ENCODE measurements at places on chromosomes 7 and 10.

DNA sequence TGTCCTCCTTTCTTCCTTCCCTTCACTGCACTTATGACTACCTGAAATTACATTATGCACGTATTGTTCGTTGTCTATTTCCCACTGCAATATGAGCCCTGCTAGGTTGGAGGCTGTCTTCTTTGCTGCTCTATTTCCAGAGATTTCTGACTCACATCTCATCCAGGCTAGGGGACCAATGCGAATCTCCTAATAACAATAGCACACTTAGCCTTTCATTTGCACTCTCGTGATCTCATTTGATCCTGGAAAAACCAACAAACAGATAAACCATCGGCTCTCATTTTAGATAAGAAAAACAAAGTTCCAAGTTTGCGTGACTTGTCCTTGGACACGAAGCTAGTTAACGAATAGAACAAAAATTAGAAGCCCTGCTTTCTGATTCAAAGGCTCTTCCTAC lies 1.4 kb downstream of the ZNF438 start:
- no peak for DNase-seq

GRCh38 chr10:15603446-15604011 lies 116.2 kb downstream of the ITGA8 start:
- no peak for DNase-seq

GRCh38 chr10:119441151-119441821 lies 101.2 kb downstream of the RGS10 start:
- no peak for DNase-seq

GRCh38 chr7:4042402-4043045 lies 639.6 kb upstream of the FOXK1 start:
- no peak for DNase-seq

GRCh38 chr7:128005117-128005516 lies 26.1 kb downstream of the LRRC4 start:
- no peak for DNase-seq

DNA sequence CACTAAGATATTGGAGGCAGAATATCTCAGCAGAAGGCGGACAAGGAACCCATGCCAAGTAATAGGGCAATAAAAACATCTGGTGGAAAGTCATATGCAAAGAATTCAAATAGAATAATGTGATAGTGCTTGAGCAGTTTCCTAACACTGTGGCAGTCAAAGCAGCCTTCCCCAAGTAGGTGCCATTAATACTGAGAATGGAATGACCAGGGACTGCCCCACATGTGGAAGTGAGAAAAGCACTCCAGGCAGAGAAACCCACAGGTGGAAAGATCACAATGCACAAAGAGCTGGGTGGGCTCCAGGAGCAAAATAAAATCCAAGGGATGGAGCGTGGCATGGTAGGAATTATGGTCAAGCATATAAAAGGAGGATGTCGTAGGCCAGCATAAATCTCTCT lies 64.4 kb upstream of the NME8 start:
- no peak for DNase-seq

DNA sequence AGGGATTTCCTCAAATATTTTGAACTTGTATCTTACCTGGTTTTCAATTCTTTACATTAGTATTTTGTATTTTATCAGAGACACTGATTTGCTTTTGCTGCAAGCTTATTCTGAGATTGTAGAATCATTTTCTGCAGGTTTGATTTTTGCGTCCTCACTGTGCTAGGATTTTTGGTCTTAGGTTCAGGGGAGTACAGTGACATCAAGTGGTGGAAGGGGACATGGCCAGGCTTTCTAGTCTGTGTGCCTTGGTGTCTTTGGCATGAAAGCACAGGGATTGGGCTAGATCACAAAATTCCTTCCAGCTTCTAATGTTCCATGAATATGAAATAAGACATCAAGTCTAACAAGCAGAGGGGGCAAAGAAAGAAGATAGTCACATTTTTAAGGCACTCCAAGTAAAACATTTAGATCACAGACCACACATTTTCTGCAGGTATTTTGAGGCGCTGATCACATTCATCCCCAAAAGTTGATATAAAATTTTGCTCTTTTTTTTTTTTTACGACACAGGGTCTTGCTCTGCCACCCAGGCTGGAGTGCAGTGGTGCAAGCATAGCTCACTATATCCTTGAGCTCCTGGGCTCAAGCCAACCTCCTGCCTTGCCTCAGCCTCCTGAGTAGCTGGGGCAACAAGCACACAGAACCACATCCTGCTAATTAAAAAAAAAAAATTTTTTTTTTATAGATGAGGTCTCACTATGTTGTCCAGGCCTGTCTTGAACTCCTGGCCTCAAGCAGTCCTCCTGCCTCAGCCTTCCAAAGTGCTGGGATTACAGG lies 124.4 kb downstream of the PON1 start:
- no peak for DNase-seq

- no peak for DNase-seq
These were observed 1.7 kb upstream of the ZNF853 start for GRCh38 chr7:6613706-6614105.

- no peak for DNase-seq
These were observed 59.6 kb downstream of the PKD1L1 start for GRCh38 chr7:47888371-47889265.

- no peak for DNase-seq
These were observed 8.6 kb upstream of the RFC2 start for GRCh38 chr7:74262639-74263398.

DNA sequence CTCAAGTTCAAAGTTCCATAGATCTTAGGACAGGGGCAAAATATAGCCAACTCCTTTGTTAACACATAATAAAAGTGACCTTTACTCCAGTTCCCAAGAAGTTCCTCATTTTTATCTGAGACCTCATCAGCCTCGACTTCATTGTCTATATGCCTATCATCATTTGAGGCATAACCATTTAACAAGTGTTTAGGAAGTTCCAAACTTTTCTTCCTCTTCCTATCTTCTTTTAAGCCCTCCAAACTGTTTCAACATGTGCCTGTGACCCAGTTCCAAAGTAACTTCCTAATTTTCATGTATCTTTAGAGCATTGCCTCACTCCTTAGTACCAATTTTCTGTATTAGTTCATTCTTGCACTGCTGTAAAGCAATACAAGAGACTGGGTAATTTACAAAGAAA lies 569.1 kb downstream of the ANKRD7 start:
- no peak for DNase-seq

GRCh38 chr7:110386006-110386405 lies 704.9 kb upstream of the LRRN3 start:
- DNase-seq: no peak

DNA sequence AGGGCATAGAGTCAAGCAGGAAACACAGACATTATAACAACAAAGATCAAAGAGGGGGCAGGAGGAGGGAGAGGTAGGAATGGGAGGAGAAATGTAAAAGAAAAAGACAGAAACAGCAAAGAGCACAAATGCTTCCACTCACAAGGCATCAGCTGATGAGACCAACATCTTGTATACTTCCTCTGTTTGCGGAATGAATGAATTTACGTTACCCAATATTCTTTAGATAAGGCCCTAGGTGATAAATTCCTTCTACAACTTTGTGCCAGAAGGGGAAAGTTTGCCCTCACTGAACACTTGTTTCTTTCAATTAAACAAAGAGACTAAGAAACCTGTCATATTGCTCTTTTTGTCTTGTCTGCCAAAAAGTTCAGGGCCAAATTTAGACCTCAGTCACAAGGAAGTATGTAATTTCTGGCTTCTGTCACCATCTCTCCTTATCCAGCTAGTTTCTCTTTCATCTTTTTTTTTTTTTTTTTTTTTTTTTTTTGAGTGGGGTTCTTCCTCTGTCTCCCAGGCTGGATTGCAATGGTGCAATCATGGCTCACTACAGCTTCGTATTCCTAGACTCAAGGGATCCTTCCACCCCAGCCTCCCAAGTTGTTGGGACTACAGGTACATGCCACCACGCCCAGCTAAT lies 116.4 kb upstream of the NANOS1 start:
- DNase-seq: no peak

GRCh38 chr10:79046741-79047583 lies 21.8 kb upstream of the ZMIZ1 start:
- no peak for DNase-seq

DNA sequence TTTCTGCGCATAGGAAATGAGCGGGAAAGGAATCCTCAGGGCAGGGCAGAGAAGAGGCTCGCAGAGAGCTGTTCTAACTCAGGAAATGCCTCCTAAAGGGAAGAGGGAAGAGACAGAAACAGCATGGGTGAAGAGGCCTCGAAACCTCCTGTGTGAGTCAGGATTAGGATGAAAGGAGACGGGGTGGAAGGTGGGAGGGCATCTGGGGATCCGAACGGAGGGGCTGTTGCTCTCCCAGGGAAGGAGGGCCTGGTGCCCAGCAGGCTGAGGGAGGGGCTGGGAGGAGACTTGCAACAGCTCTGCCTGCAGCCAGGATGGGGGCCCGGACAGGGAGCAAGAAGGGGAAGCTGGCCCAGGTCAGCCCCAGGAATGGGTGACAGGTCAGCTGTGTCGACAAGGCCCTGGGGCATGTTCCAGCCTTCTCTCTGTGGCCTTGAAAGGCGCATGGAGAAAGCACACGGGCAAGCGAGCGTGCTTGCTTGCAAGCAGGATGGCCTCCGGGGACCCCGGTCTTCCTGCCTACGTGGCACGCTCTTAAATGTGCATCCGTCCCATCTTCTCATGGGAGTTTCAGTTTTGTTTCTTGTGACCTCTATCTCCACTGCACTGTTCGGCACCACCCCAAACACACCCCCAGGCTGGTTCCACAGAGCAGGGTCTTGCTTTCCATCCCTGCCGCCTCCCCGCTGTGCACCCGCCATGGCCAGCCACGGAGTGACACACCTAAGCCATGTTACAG lies 63.5 kb downstream of the HIPK2 start:
- no peak for DNase-seq

- DNase-seq: no peak
These were observed 15.8 kb upstream of the CAMK1D start for GRCh38 chr10:12333380-12334185.

DNA sequence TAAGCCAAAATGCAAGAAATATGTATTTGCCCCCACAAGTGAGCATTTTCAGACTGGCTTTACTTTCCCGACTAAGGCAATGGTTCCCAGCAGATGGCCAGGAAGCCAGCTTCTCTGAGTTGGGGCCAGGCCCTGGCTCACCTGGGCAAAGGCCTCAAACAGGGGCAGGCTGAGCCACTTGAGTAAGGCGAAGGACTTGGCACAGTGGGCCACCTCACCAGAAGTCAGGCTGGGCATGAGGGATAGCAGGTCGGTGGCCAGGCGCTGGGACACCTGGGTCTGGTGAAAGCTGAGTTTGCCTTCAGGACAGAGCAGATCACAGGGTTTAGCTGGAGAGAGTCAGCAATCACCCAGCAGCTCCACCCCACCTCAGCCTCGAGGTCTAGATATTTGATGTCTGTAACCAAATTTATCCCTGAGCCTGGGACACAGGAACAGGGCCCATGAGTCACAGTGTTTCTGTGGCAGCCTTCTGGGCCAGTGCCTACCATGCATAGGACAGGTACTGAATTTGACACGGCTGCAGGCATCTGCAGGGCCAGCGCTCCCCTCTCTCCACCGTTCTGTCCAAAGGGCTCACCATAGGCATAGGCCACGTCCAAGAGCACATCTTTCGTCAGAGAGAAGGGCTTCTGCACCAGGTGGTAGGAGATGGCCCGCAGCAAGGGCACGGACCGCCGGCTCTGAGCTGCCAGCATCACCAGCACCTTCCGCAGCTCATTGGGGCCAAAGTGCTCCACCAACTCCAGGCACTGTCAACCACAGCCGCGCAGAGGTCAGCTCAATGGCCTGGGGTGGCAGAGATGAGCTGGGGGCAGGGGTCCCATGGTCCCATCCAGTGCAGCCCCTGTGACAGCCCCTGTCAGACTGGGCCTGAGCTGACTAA lies 7.3 kb downstream of the TBRG4 start:
- no peak for DNase-seq

DNA sequence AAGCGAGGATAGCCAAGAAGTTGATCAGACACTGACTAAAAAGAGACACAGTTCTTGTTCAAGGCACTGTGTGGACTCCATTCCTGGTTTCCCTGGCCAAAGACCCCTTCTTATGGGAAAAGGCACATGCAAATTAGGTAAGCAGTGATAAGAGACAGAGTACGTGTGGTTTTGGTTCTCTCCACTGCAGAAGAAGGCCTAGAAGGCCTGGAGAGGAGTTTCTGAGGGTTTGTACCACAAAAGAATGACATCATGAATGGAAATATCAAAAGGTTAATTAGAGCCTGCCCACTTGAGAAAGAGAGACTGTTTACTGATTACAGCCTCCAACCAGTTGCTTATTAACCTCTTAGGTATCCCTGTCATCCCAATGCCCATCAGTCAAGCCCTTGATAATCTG lies 137.5 kb downstream of the ZNF365 start:
- DNase-seq: no peak

DNA sequence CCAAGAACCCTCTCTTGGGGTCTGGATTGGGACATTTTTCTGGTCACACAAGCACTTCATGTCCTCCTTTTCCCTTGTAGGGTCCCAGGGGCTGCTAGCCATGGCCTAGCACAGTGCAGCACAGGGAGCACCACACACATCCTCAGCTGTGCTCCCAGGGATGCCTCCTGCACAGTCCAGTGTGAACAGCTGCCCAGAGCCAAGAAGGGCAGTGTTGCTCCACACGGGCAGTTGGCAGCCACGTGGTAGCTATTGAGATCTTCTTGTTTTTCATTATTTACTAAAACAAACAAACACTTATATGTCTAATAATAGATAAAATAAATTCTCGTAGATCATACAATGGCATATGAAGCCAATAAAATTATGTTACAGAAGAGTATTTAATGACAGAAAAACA lies 13.9 kb upstream of the LANCL2 start:
- no peak for DNase-seq

DNA sequence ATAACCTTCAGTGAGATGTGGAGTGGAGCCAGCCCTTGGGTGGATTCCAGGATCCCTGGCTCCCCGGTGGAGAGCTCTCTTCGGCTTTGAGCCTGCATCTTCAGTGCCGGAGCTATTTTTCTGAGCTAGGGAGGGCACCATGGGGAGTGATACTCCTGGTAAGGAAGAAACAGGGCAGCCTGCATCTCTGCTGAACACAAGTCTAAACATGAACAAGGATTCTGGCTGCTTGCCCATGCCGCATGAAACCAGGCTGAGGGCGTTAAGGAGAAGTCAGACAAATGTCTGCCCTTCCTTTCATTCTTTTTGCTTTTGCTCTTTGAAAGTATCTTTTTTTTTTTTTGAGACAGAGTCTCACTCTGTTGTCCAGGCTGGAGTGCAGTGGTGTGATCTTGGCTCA lies 60.4 kb downstream of the EVX1 start:
- no peak for DNase-seq

DNA sequence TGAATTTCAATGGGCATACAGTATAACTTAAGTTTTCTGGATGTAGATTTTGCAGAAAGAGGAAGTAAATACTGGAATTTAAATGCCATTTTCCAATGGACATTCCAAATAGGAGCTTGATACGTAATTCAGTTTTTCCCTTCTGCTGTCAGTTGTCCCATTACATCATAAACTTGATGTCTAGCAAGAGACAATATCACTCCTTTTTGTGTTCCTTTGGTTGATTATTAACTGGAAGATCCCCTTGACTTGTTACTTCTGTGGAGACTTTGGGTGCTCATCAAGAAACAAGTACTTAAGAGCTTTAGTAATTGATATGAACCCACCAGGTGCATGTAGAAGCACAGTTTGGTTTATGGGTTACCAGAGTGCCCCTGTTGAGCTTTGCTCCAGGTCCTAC lies 116.1 kb downstream of the ST7 start:
- DNase-seq: no peak
